Regular cardiac myocyte (primary cell): ENCODE measurements at places on chromosomes 2 and 18. TPM values are rescaled to one million over a fixed set of nuclear protein-coding genes. Genes with fewer than 3 reads are reported as not detected.

The EMX1 gene
- total RNA-seq, result under 0.01 TPM in 2 replicates

The TGIF1 gene
- 97.0 and 280 TPM in 2 replicates for total RNA-seq

The LIMS3 gene
- 1.1 and 1.5 TPM in 2 replicates for total RNA-seq

The SULT1C4 gene
- 0.56 and 0.58 TPM in 2 replicates for total RNA-seq

The NEU2 gene
- not detected in 2 replicates for total RNA-seq

The OSR1 gene
- 12.1 and 21.4 TPM in 2 replicates for total RNA-seq

The KCNE4 gene
- 45.4 and 151 TPM in 2 replicates for total RNA-seq
